ENCODE measurements at places on chromosomes 2 and 18.

- peak; percentile 37 for DNase-seq
These were observed 76.9 kb downstream of the AAK1 start for GRCh38 chr2:69566669-69567068.

DNA sequence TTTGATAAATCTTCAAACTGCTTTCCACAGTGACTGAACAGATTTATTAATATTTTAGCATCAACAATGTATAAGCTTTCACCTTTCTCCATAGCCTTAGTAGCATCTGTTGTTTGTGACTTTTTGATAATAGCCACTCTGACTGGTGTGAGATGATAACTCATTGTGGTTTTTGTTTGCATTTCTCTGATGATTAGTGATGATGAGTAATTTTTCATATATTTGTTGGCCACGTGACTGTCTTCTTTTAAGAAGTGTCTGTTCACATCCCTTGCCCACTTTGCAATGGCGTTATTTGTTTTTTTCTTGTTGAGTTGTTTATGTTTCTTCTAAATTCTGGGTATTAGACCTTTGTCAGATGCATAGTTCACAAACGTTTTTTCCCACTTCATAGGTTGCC, 952.9 kb downstream of the TRIB2 start:
- DNase-seq = no peak

GRCh38 chr2:53212576-53212975, 555.0 kb upstream of the CHAC2 start:
- no peak for DNase-seq

DNA sequence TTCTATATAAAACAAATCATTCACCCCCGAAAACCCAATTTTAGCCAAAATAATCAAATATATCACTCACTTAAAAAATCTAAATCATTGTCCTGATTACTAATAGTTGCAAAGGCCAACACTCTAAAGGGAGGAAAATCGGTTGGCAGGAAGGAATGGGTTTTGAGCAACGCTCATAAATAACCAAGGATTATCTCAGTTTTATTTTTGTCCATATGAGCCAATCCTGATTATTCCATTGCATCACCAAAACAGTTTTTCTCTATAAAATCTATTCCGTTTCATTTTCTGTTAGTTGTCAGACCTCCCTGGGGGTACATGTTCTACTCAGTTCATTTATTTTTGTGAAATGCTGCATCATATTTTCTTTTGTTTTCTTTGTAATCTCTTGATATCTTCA, 174.1 kb downstream of the LRATD1 start:
- no peak for DNase-seq

DNA sequence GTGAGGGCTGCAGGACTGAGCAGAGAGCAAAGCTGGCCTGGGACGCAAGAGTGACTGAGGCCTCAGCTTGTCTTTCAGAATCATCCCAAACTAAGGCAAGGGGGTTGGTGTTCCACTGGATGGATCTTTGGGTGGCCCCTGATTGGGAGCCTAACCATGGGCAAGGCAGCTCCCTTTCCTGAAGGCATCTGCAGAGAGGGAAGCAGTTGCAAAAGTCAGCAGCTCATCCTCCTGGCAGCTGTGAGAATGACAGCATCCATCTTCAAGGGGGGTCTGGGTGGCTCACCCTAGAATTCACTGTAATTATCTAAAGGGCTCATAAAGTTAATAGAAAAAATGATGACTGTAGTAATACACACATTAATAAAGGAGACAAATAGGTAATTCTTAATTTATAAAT, 46.5 kb upstream of the RAB31 start:
- DNase-seq = no peak

DNA sequence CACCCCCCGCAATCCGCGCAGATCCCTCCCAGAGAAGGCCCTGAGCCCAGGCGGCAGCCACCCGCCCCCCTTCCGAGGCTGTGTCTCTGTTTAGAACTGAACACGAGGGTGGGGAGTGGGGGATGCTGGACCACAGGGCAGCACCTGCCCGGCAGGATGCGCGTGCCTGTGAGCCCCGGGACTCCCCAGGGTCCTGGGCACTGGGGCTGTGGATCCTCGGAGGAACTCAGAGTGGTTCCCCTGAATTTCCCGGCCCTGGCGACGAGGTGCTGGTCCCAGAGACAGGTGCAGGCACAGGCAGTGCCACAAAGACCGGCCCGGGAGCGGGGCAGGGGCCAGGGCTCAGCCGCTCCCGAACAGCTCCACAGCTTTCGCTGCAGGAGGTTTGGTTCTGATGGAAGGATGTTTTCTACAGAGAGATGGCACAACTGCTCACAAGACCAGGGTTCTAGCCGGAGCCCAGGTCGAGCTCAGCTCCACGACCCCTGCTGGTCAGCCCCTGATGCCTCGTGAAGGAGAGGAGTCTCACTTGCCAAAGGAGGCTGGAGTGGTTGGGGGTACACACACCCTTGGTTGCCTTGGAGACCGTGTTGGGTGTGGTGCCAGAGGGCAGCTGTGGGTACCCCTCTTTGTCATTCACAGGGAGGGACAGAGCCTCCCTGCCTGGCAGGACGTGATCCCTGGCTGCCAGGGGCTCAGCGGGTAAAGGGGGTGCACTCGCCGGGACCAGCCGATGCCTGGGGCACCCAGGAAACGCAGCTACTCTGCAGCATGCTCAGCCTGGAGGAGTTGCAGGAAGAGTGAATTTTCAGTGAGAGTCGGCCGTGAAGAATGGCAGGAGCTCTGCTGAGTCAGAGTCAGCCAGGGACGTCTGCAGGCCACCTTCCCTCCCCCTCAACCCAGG, 4.4 kb upstream of the NEU4 start:
- peak; percentile 27 for DNase-seq

- no peak for DNase-seq
These were observed 188.6 kb upstream of the GATA6 start for GRCh38 chr18:21980744-21981143.

- DNase-seq = no peak
These were observed 90.8 kb downstream of the EPAS1 start for GRCh38 chr2:46387886-46388515.

- DNase-seq = no peak
These were observed 99.6 kb upstream of the ASB18 start for GRCh38 chr2:236363711-236364277.

- DNase-seq = no peak
These were observed 143.8 kb downstream of the HAUS1 start for GRCh38 chr18:46247942-46248341.

DNA sequence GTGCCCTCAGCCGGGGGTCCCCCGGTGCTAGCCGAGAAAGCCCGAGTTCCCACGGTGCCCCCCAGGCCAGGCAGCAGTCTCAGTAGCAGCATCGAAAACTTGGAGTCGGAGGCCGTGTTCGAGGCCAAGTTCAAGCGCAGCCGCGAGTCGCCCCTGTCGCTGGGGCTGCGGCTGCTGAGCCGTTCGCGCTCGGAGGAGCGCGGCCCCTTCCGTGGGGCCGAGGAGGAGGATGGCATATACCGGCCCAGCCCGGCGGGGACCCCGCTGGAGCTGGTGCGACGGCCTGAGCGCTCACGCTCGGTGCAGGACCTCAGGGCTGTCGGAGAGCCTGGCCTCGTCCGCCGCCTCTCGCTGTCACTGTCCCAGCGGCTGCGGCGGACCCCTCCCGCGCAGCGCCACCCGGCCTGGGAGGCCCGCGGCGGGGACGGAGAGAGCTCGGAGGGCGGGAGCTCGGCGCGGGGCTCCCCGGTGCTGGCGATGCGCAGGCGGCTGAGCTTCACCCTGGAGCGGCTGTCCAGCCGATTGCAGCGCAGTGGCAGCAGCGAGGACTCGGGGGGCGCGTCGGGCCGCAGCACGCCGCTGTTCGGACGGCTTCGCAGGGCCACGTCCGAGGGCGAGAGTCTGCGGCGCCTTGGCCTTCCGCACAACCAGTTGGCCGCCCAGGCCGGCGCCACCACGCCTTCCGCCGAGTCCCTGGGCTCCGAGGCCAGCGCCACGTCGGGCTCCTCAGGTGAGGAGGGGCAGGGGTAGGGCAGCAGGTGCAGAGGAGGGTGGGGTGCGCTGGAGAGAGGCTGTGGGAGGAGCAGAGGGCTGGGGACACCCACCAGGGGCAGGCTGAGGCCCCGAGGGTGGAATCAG, 14.1 kb upstream of the GMPPA start:
- DNase-seq = no peak

DNA sequence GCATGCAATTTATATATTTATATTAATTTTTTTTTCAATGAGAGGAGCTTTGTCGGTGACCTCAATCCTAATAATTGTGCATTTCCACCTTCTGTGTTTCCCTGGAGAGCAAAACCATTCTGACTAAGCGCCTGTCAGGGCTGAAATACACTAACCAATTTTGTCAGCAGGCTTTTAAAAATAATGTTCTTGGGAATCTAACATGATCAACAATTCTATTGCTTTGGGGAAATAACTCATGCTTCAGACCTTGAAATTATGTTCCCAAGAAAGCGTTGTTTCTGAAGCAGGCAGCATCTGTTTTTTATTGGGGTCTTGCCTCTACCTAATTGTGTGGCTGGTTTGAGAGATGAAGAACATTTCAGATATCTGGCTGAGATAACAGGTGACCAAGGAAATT, 129.1 kb upstream of the ALKAL2 start:
- no peak for DNase-seq

DNA sequence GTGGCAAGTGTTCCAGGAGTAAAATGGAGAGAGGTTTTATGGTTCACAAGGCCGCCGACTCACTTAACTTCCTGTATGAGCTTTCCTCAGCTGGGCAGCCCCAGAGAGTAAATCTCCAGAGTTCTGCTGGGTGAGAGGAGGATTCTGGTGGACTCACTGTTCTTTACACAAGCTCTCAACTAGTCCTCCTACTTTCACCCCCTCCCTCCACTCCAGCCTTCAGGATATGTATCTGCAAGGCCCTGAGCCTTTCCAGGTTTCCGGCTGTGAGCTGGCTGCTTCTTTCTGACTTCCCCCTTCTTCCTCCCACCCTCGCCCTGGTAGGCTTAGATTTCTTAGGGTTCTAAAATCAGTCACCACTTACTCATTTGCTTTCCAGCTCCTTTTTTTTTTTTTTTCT, 34.0 kb downstream of the EML6 start:
- peak; percentile 13 for DNase-seq

GRCh38 chr2:226970362-226970761, 134.5 kb downstream of the RHBDD1 start:
- no peak for DNase-seq

DNA sequence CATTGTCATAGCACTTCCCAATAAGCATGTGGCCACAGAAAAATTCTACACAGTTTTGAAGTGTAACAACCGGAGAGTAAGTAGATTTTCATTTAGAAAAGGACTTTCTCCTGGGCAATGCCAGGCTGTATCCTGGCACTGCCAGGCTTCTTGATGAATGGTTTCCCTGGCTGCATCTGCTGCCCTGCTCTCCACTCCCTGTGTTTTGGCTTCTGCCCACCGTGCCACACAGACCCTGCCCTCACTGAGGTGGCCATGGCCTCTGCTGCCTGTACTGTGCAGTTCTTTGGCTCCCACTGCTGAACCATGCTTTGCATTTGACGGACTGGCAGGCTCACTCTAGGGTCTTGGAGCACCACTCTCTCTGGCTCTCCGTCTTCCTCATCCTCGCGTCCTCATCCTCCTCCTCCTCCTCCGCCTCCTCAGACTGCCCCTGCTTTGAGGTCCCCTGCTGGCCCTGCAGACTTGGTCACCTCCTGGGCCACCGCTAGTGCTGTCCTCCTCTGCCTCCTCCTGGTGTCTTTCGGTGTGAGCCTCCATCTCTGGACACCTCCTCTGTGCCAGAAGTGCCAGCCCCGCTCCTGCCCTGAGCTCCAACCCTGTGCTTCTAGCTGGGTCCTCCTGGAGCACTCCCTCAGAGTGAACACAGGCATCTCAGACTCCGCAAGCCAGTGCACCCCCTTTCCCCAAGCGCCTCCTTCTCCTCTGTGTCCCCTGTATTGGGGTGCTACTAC, 45.9 kb upstream of the CNGA3 start:
- no peak for DNase-seq

Data from activated CD4-positive, alpha-beta T cell treated with anti-CD3 and anti-CD28 coated beads for 48 hours (primary cell).